ENCODE measurements at places on chromosomes 3 and 15.

- DNase-seq = no peak
Measured at GRCh38 chr15:58229297-58229768, 91.2 kb downstream of the AQP9 start.

GRCh38 chr15:100108346-100108745 is 233.4 kb downstream of the ADAMTS17 start:
- no peak for DNase-seq

DNA sequence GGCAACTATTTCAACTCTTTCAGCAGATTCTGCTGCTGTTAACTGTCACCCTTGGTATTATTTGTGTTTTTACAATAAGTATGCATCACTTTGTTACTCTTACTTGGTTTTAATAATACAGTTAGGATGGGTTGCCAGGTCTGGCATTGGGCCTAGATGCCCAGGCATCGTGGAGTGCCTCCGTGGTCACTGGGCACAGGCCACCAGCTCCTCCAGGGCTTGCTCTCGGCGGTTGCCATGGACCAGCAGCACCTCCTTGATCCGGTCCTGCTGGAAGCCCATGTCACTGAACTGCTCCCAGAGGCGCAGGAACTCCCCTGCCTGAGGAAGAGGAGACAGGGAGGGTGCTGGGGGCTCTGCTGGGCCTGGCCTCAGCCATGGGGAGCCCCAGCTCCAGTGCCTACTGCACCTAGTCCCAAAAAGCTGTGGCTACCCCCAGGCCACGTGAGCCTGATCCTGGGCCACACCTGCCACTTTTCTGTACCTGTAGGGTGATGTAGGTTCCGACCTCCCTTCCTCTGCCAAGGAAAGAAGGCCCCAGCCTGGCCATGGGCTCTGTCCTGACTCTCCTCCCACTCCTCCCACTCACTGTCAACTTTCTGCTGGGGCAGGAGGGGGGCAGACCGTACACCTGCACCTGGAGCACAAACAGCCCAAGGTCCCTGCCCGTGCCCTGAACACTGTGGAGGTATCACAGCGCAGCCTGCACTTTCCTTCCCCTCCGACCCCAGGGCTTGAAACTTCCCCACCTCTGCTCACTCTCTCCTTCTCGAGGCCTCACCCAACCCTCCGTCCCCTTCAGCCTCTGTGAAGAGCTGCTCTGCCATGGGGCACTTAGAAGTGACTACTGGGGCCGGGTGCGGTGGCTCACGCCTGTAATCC is 16.6 kb downstream of the KBTBD13 start:
- DNase-seq = no peak

DNA sequence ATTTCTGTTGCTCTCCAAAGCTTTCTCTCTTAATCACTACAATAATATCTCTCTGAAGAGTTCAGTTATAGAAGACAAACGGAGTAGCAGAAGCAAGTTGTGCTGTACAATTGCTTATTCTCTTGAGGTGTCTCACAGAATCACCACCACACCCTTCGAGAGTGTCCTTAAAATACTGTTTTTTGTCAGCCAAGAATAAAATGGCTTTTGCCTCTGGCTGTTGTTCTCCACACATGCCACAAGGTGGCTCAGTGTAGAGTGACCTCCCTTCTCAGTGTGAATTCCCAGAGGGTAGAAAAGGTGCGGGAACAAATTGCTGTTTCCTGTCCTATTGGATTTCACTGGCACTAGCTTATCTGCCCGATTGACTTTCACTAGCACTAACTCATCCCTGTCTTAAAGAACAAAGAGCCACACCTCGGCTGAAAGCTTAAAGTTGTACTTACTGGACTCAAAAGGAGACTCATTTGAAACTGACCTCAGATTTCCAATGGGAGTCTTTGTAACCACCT is 134.2 kb upstream of the SATB1 start:
- no peak for DNase-seq

GRCh38 chr3:120393243-120393642 is 44.1 kb upstream of the LRRC58 start:
- DNase-seq = no peak

DNA sequence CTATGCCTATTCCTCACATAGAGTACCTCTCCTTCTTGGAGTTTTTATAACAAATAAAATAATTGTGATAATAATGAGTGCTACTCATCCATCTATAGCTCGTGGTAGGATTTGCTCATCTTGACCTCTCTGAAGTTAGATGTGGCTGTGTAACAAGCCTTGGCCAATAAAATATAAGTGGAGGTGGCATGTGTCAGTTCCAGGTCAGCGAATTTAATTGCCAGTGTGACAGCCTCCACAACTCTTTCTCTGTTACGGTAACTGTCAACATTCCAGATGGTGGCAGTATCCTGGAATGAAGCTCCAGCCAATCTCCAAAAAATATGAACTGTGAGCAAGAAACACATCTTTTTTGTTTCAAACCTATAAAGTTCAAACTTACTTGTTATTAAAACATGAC is 13.8 kb downstream of the CLRN1 start:
- no peak for DNase-seq

GRCh38 chr3:7854721-7855120 is 646.9 kb upstream of the LMCD1 start:
- DNase-seq = no peak

- no peak for DNase-seq
Measured at GRCh38 chr3:46990573-46991374, 11.3 kb downstream of the NBEAL2 start.

GRCh38 chr3:158312560-158313141 is 202.8 kb downstream of the RSRC1 start:
- DNase-seq = no peak

- DNase-seq = no peak
Measured at GRCh38 chr15:100297812-100298211, 44.0 kb downstream of the ADAMTS17 start.

- DNase-seq = no peak
Measured at GRCh38 chr3:53730576-53730975, 115.6 kb downstream of the CHDH start.

- no peak for DNase-seq
Measured at GRCh38 chr3:16300881-16301359, 35.9 kb downstream of the OXNAD1 start.

- no peak for DNase-seq
Measured at GRCh38 chr3:58271901-58272501, 34.0 kb upstream of the RPP14 start.

GRCh38 chr3:160637086-160637485 is 39.9 kb upstream of the ARL14 start:
- no peak for DNase-seq

GRCh38 chr15:99006904-99007495 is 592 bp downstream of the PGPEP1L start:
- no peak for DNase-seq

DNA sequence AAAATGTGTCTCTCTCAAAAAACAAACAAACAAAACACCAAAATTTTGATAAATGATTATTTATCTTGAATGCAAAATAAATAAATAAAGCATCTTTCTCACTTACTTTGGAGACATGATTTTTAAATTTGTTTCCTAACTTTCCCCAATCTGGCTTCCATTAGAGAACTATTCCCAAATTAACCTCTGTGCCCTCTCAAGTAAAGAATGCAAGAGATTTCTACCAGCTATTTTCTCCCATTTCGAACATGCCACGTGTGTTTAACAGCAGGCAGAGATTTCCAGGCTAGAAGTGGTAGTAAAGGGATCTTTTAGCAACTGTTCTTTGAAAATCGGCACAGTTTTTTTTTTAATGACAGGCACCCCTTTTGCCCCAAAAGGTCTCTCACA is 269.1 kb downstream of the SHQ1 start:
- no peak for DNase-seq

DNA sequence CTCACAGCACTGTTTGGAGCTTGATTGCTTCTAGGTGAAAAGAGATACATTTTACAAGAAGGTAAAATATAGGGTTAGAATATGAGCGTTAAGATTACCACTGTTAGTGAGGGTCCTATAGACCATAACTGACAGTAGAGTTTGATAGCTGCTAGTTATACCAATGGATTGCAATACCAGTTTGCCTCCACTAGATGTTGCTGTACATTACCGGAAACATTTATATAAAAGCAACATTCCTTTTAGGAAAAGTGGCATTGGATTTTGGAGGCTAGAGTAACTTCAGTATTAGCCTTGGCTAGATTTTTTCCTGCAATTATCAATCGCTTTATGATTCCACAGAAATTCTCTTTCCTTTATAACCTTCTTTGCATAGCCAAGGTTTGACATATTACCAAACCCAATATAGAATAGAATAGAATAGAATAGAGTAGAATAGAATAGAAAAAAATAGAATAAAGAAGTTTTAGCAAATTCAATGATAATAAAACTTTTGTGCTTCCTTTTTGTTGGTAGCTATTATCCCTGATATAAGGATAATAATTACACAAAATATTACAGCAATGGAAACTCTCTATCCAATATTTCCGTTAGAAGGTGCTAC is 1093.6 kb upstream of the ALCAM start:
- no peak for DNase-seq

GRCh38 chr3:123755085-123755484 is 129.0 kb downstream of the MYLK start:
- DNase-seq = no peak

DNA sequence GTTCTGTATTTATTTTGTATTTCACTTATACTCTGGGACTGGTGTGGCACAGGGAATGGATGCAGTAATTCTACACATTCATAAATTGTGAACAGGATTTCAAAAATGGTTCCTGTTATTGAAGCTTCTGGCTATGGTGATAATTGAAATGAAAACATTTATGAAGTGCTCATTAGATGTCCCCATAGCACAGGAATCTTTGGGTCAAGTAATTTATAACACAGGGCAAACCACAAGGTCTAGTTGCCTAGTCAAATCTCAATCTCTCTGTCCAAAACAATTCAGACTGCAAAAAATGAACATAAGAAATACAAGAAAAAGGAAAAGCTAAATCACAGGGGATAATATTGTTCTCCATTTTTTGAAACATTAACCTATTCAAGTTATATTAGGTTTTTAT is 117.5 kb upstream of the PTPRG start:
- DNase-seq = no peak

DNA sequence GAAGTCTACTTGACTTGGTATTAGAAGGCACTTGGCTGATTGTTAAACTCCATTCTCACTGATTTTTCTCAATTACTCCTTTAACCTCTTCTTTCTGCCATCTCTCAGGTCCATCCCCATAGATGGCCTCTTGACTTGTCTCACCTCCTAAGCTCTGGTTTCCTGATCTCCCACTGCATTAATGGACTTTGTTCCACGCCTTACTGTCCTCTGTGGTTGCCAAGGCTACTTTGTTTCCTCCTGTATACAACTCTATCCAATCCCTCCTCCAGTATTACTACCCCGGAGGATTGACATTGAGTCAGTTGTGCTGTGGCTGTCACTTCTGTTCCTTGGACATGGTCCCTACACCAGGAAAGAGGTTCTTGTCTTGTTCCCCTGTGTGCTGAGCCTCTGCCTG is 10.6 kb upstream of the GLCE start:
- DNase-seq = no peak

- DNase-seq = no peak
Measured at GRCh38 chr3:57953576-57953975, 54.6 kb upstream of the FLNB start.

- no peak for DNase-seq
Measured at GRCh38 chr15:39312984-39313383, 267.9 kb upstream of the THBS1 start.

- no peak for DNase-seq
Measured at GRCh38 chr3:150020527-150020926, 49.8 kb upstream of the PFN2 start.

DNA sequence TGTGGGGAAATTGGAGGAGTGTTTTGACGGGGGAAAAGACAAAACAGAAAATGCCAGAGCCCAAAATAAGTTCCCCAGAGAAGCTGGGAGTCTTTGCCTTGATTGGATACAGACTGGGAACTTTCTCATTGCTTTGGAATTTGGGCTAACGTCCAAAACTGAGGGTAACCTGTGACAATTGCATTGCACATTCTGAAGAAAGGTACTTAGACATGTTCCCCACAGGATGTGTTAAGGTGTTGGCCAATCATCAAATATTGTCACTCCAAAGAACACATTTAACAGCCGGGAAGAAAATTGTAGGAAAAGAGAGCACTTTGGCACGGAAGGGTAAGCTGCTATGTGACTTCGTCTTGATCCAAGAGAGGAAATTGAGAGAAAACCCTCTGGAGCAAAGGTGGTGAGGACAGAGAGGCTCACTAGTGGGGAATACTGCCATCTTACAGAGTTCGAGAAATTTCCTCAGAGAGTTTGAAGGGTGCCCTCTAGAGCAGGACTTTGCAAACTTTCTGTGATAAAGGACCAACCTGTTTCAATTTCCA is 619.5 kb upstream of the TBL1XR1 start:
- DNase-seq = no peak

GRCh38 chr3:64988188-64988587 is 300.4 kb upstream of the ADAMTS9 start:
- no peak for DNase-seq

GRCh38 chr3:58996730-58997129 is 53.1 kb downstream of the CFAP20DC start:
- DNase-seq = no peak

GRCh38 chr3:58626841-58627569 is 39.6 kb downstream of the FAM3D start:
- no peak for DNase-seq

GRCh38 chr3:100443690-100444089 is 42.4 kb downstream of the LNP1 start:
- no peak for DNase-seq

- no peak for DNase-seq
Measured at GRCh38 chr3:115359536-115359935, 212.4 kb upstream of the ZBTB20 start.

DNA sequence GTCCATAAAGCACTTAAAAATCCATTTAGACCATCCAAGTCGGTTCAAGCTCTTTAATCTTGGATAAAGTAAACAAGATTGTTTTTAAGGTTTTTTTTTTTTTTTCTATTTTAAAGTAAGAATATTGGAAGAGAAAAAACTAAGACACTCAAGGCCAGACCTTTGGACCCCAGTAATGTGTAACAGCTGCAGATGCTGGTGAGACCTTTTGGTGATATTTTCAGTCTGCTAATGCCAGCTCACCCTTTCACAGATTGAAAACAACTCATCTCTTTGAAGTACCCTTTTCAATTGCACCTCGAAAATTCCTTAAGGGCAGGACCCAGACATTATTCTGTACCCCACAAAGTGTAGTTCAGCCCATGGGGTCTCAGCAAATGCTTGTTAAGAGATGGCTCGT is 260.7 kb upstream of the CTNNB1 start:
- no peak for DNase-seq
